ENCODE measurements at places on chromosomes 7 and 10.

GRCh38 chr10:62870866-62871265, 54.7 kb upstream of the EGR2 start:
- no peak for DNase-seq

DNA sequence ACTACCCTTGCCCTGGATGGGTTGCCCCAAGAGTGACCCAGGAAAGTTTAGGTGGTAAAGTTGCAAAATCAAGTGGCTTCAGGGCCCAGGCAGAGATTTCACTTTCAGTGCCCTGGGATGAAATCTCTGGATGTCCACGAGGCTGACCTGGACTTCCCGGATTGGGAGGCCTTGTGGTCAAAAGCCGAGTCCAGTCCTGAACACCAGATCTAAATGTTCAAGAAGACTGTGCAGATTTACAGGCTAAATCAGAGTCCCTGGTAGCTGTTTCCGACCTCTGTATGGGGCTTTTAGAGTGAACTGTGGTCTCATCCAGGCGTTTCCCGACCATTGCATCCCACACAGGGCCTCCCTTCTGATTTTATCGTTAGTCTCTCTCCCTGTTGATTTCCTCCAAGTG, 95.3 kb downstream of the WDR11 start:
- no peak for DNase-seq

GRCh38 chr7:23346316-23346715, 47.2 kb downstream of the MALSU1 start:
- no peak for DNase-seq

DNA sequence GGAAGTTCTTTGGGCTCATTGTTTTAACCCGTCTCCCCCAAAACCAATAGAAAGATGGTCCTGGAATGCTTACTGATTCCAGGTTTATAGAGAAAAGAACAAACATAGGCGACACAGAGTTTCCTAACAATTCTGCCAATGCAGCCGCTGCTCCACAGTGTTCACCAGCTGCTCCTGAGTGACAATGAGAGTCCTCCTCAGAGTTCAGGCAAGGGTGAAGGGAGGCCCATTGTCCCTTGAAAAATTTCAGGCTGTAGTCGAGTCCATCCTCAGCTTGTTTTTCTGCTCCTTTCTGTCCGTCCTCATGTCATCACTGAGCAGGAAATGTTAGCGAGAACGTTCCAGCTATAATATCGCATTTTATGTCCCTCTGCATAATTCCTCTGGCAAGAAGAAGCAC, 537.6 kb downstream of the TCERG1L start:
- no peak for DNase-seq

DNA sequence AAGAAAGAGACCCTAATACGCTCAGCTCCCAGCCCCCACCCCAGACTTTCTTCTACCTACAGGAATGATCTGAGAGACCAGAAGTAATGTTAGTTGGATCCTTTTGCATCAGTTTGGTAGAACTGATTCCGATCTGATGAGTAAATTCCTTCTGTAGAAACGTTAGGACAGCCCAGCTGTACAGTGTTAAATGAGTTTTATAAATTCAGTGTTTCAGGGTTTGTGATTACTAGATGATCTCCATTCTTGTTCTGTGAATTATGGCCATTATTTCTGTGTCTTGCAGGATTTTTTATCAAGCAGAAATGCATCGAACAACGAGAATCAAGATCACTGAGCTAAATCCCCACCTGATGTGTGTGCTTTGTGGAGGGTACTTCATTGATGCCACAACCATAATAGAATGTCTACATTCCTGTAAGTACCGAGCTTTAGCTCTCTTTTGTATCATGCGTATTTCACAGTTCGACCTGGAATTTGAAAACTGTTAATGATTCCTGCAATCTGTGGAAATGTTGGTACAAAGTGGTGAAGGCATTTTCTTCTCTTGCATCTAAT, 5.3 kb downstream of the BMI1 start:
- no peak for DNase-seq

GRCh38 chr7:132276976-132277725, 299.1 kb downstream of the PLXNA4 start:
- DNase-seq = no peak

- DNase-seq = no peak
Measured at GRCh38 chr10:14191407-14191806, 139.3 kb downstream of the FRMD4A start.

GRCh38 chr10:75236178-75236825, 545 bp upstream of the COMTD1 start:
- DNase-seq = no peak

- no peak for DNase-seq
Measured at GRCh38 chr7:108000875-108001763, 1.8 kb downstream of the LAMB1 start.

- no peak for DNase-seq
Measured at GRCh38 chr7:102005933-102006480, 188.6 kb downstream of the CUX1 start.

DNA sequence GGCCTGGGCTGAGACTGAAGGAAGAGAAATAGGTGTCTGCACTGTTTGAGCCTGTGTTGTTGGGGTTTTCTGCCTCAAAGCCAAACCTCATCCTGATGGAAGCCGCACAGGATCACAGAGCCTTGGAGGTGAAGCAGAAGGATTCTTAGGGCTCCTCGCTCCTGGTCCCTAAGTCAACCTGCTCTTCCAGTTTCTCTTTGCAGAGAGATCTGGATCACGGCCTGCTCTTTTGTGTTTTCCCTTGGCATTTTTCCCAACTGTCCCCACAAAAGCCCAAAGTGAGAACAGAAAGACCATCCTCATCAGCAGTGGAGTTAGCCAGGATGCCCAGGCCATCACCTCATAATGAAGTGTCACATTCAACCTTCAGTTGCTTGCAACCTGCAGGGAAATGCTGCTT, 20.3 kb upstream of the PPIA start:
- no peak for DNase-seq

DNA sequence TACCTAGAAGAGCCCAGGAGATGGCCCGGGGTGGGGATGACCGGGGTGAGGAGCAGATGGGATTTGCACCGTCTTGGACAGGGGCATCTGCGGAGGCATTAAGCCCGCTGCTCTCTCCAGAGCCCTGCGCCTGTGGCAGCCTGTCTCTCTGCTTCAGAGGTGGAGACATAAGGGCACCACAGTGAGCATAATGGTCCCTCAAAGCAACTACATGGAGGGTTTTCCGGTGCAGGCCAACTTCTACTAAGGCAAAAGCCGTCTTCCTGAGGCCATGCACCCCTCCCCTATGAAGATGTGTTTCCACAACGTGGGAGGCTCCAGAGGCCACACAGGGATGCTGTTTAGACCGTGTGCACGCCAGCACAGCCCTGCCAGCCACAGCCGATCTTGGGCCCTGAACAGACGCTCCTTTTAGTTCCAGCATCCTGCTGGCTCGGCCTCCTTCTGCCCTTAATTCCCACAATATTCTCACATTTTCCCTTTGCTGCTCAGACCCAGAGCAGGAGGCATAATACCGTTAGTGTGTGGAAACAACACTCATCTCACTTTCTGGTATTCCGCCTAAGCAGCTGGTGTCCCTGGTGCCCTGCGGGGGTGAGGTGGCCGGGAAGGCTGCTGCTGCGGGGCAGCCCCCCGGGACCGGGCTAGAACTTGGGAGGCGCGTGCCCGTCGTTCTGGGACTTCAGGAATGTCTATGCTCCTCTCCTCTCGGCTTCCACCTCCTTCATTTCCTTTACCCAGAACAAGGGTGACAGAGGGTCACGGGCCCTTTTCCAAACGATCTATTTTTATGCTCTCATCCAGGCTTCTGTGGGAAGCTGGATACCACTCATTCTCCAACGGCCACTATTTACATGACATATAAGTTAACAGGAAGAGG, 266.9 kb downstream of the TNS3 start:
- DNase-seq = no peak

Data from activated T-helper 2 cell treated with anti-CD3 and anti-CD28 coated beads, Interferon-gamma antibody, Interleukin-2, Interleukin-4, amounts not matched to agents 10 μg/mL and 5 μg/mL and 100 μg/mL, durations not matched to agents 14 hours and 24 hours and 36 hours (primary cell).